DMS53 (cell line): ENCODE measurements at places on chromosomes 5 and 9.

DNA sequence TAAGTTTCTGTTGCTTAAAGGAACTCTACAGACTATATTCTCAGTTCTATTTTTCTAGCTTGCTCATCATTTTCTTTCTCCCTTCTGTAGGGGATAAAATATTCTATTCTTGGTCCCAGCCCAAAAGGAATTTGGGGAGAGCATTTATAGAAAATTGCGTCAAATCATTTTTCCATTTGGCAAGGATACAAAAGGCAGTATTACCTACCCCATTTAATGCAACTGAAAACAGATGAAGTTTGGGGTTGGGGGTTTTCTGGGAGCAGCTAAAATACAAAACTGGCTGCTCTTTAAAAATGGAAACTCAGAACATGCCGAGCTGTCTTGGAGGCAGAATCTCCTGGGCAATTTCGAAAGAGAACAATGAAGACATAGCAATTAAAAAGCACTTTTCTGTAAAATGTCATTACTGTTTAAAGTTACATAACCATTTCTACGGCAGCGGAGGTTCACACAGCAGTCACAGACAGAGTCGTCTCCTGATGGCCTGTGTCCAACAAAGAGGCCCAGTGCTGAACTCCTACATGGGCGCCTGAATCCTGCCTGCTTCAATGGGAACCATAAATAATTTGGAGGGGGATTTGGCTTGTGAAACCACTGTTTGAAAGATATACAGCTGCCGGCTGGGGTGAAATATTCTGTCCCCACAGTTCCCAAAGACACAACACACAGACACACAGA, 152.4 kb downstream of the BRINP1 start:
- no peak for DNase-seq

GRCh38 chr5:172694061-172694460, 53.0 kb downstream of the NEURL1B start:
- DNase-seq, result no peak

GRCh38 chr5:120419127-120419526, 45.0 kb upstream of the PRR16 start:
- DNase-seq, result no peak

- no peak for DNase-seq
Measured at GRCh38 chr5:122668552-122668951, 106.3 kb upstream of the SNX2 start.

DNA sequence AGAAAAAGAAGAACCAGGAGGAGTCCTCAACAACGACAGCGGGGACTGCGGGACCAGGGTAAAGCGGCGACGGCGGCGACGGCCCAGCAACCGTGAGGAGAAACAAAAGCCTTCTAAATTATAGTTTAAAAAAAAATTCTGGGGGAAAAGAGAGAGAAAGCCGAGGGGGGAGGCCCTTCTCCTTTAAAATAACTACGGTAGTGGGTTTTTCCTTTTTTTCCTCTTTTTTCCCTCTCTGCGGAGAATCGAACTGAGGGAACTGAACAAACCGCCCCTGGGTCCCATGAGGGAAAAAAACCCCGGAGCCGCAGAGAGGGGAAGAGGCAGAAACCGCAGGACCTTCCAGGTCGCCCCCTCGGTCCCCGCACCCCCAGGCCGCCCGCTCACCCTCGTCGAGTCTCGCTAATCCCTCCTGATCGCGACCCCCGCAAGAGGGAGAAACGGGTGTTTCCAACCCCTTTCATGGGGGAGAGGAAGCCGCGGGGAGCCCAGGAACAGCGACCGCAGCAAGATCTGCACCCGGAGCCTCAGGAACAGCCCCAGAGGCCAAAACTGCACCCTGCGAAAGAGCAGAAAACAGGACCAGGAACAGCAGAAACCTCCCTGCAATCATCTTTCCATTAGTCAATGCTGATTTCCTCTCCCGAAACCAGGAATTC, 453 bp downstream of the CPEB4 start:
- DNase-seq, result peak; percentile 64

DNA sequence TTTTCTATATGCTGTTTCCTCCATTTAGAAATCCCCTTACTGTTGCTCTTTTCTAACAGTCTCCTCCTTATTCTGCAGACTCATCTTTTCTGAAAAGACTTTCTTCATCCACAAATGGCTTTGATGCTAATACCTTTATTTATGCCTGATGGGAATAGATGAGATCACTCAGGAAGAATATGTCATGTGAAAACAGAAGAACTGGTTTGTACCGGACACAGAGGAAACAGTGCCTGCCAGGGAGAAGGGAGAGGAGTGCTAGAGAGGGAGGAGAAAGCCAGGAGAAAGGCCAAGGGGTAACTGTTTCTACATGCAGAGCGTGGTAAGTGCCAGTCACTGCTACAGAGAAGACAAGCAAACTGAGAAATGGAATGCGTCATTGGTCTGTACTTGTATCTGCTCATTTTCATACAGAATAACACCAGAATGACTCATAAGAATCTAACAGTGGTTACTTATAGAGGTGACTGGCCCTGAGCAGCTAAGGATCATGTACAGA, 45.9 kb upstream of the PJA2 start:
- DNase-seq, result peak; percentile 96

DNA sequence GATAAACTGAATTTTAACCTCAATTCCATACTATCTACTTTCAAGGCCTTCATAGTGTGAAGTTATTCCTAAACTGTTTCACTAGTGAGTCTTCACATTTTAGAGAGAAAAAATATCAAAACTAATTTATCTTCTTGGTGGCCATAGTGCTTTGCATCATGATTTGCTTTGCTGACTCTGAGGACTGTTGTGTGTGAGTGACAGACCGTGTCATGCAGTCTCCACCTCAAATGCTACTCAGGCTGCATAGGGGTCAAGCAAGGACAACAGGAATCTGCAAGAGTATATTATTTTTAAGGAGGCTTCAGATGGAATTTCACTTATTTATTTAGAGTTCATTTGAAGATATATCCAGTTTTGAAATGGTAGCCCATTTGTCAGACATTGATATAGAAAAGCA, 34.5 kb downstream of the MACIR start:
- DNase-seq, result no peak

GRCh38 chr5:146208916-146209522, 5.6 kb downstream of the RBM27 start:
- peak; percentile 30 for DNase-seq

DNA sequence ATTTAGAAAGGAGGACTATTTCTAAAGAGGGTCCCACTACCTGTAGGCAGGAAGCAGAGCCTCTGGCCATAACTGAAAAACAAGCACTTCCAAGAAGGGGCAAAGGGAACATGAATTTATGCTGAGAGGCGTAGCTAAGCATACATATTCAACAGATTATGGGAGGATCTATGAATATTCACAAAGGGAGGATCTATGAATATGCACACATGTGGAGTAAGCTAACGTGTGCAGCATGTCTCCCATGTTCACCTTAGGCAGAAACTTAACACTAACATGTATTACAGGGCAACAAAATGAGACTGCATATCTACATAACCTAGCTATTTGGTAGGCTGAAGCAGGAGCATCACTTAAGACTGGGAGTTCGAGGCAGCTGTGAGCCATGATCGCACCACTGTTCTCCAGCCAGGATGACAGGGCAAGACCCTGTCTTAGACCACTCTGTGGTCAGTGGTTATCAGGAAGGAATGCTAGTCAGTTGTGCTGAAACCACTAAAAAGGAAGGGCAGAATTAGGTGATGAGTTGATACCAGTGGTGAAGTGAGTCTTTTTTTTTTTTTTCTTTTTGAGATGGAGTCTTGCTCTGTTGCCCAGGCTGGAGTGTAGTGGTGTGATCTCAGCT, 20.8 kb downstream of the FXN start:
- no peak for DNase-seq
